Stimulated activated naive CD8-positive, alpha-beta T cell treated with anti-CD3 and anti-CD28 coated beads, Interleukin-15, amount 100 ng/mL, for 72 hours (primary cell): ENCODE measurements at places on chromosomes 3 and 15.
A peak's percentile ranks its signal among the peaks of the same experiment; 100 is the strongest.

DNA sequence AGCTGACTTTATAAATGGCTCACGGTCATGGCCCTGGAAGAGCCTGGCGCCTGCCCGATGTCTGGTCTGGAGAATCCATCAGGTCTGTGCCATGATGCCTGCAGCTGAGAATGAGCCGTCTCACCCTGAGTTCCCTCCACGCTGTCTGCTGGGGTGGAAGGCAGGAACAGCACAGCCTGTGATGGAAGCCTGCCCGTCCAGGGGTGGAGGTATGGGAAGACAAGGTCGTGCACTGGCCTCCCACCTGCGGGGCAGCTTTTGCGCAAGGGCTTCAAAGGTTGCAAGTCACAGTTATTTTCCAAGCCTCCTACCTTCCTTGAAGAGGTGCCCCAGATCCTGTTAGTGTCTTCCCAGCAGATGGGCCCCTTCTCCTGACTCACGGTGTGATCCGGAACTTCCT lies 275.5 kb downstream of the FAM43A start:
- no peak for DNase-seq

DNA sequence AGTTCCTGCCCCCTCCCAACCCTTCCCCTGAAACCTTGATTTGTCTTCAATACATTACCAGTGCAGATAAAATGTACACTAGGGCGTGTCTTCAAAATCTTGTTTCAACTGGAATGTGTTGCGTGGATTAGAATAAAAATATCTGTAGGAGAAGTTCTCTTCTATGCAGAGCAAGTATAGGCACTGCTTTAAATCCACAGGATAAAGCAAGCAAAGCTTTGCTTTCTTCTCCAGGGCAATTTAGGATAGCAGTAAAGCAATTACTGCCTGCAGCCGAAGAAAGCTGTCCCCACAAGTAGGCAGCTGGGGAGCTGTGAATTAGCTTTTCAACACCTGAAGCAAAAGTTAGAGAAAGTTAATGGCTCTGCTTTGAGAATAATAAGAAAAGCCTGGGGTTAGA lies 329.7 kb upstream of the KCNMB2 start:
- DNase-seq: no peak

GRCh38 chr3:123971406-123971805 lies 10.4 kb upstream of the CCDC14 start:
- DNase-seq: no peak

DNA sequence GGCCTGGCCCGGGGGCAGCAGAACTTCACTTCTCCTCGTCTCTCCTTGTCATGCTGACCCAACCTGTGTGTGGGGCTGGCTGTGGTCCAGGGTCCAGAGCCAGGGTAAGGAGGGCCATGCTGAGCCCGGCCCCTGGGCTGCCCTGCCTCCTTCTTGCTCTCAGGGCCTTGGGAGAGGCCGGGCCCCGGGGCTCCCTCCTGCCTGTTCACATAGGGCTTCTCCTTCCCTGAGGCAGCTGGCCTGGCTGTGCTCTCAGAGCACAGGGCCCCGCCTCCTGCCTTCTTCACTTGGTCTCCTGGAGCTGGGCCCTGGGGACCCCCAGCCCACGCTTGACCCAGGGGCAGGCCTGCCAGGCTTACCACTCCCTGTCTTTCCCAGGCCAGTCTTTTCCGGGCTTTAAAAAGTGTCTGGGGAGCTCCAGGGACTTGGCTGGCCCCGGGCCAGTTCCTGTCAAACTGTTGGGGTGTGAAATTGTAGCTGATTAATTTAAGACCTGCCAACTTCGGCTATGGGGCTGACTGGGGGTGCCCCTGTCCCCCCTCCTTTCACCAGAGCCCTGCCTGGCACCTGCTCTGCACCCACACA lies 11.8 kb downstream of the PLXNA1 start:
- no peak for DNase-seq

DNA sequence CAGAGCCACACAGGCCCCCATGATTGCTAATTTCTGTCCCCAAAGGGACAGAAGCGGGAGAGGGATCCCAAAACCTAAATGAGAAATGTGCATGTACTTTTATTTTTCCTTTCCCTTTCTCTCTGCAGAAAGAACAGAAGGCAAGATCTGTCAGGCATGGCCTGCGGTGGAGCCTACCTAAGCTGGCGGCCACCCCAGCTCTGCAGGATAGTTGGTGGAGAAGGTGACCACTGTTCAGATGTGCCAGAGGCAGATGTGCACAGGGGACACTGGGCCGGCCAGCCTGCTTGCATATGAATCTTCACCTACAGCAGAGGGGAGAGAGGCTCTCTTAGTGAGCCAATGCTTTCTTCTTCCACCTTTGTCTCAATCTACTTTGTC lies 2.1 kb upstream of the AMOTL2 start:
- DNase-seq: no peak

DNA sequence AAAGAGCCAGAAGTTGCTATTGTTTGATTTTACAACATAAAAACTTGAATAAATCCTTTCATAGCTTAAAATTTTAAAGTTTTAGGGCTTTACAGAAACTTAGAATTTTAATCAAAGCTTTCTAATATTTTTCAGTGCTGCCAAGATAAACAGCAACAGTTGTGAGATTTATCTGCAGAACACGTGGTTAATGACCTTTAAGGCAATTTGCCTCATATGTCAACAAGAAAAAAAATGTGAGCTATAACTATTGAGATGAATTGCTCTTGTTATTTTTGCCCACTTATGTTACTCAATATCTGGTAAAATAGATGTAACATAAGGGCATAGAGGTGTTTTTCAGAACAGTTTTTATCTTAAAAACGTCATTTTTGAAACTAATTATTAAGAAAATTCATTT lies 96.7 kb upstream of the NECTIN3 start:
- no peak for DNase-seq

DNA sequence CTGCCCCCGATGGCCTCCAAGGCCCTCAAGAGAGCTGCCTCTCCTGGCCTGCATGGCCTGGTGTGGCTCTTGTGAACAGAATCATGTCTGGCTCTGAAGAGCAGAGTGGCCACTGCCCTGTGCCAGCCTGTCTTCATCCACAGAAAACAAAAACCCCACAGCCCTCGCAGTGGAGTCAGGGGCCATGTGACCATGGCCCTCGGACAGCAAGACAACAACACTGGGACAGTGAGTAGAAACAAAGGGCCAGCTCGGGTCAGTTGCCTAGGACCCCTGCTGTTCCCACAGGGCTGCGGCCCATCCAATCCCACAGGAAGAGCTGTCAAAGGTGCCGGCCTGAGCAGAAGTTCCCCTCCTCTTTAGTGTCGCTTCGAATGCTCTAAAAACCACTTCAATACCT lies 72.5 kb downstream of the UMPS start:
- no peak for DNase-seq

GRCh38 chr3:62559831-62560445 lies 186.6 kb upstream of the FEZF2 start:
- no peak for DNase-seq

- no peak for DNase-seq
Measured at GRCh38 chr3:85303156-85303555, 344.4 kb downstream of the CADM2 start.

DNA sequence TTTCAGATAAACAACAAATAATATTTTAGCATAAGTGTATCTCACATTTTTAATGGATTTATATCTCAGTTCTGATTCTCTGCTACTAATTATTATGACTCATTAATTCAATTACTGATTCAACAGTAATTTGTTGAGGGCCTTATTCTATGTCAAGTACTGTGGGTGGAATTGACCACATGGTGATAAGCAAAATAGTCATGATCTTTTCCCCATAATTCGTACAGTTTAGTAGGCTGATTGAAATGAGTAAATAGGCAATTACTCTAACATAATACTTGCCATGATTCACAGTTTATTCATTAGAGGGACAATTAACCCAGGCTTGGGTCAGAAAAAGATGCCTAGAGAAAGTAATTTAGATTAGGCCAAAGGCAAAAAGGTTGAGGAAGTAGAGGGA lies 60.9 kb upstream of the SLC4A7 start:
- DNase-seq: no peak

DNA sequence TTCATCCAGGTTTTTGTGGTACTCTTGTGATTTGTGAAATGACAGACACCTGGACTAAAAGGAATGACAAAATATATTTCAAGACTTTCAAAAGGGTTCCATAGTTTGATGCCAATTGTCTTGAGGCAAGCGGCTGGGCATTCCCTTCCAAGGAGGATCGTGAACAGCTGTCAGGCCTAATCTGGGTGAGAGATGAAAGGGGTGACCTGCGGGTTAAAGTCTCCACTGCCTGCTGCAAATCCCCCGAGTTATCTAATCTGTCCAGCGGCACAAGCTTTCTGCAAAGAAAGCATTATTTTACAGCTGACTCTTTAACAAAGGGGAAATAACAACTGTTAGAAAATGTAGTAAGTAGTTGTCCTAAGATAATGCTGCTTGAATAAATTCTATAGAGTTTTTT lies 128.7 kb upstream of the MB21D2 start:
- no peak for DNase-seq

DNA sequence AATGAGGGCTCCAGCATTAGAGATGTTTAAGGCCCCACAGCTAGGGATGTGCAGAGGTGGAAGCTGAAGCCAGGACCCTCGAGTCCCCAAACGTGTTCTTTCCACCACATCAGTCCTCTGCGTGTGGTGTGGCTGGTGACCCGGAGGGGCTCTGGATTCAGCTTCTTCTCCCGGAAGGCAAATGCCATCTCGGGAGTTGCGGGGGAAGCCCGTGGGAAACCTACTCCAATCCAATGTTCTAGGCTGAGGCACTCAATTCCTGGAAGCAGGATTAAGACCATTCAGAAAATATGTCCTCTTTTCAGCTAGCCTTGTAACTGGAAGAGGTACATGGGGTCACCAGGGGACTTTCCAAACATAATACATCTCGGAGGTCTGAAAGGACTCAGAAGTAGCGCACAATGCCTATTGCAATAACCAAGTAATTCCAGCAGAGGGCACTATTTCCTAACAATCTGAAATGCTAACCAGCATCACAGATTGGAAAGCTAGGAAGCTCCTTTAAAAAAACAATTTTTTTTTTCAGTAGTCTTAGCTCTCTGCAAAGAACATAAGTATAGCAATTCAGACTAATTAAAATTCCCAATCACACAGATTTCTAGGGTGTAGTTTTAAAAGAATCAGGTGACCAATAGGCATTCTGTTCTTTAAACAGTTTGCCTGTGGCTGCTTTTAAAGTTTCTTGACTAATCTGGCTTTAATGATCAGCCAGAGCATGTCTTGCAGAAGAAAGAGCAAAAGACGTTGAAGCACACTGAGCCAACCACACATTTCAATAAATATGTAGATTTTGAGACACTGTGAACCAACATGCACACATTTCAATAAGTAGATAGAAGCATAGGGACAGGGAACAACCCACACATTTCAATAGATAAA lies 36.1 kb downstream of the BNC1 start:
- DNase-seq: peak; percentile 21

GRCh38 chr3:182238126-182238525 lies 526.4 kb downstream of the SOX2 start:
- no peak for DNase-seq

DNA sequence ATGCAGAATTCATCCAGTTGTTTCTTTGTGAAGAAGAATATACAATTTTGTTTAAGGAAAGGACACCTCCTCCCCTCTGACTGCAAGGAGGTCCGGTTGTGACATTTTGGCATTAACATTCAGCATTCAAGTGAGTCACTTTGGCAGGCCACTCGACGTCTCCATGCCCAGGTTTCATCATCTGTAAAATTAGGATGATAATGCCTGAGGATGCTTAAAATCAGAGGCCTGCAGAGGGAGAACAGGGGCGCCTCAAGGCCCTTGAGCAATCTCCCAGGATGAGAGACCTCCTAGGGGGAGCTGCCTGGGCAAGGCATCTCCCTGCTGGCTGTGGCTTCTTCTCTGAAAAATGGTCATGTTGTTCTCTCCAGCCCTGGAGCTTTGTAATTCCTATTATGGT lies 236.0 kb downstream of the CACNA2D3 start:
- DNase-seq: no peak

- no peak for DNase-seq
Measured at GRCh38 chr15:42933886-42934667, 13.5 kb upstream of the TTBK2 start.

DNA sequence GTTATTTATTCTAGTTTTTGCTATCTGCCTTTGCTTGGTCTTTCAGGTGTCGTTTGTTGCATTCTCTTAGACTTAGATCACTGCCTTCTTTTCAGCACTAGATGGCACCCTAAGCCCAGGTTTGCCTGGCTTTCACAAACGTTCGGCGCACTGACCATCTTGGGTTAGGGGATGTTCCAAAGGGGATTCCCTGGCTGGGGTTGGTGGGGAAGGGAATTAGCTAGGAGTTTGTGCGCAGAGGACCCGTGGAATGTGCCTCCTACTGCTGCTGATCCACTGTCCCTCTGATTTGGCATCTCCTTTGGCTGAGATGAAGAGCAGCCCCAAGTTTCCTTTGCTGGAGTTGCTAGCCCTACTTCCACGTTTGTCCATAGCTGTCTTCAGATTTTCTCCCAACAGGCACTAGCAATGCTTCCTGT lies 33.9 kb downstream of the PFN2 start:
- DNase-seq: peak; percentile 14

DNA sequence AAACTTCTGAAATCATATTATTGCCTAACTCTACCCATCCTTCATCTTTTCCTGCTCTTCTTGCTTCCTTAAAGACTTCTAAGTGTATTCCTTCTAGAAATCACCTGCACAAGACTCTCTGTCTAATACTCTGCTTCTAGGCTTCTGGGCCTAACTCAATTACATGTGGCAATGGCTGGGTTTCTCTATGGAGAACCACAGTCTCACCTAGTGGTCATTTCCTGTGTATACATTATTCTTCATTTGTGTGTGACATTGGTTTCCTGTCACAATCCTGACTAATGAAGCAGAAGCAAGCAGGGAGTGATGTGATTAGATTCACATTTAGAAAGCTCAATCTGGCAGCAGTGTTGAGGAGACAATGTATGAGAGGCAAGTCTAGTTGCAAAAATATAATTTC lies 16.9 kb upstream of the CLDN1 start:
- DNase-seq: no peak

DNA sequence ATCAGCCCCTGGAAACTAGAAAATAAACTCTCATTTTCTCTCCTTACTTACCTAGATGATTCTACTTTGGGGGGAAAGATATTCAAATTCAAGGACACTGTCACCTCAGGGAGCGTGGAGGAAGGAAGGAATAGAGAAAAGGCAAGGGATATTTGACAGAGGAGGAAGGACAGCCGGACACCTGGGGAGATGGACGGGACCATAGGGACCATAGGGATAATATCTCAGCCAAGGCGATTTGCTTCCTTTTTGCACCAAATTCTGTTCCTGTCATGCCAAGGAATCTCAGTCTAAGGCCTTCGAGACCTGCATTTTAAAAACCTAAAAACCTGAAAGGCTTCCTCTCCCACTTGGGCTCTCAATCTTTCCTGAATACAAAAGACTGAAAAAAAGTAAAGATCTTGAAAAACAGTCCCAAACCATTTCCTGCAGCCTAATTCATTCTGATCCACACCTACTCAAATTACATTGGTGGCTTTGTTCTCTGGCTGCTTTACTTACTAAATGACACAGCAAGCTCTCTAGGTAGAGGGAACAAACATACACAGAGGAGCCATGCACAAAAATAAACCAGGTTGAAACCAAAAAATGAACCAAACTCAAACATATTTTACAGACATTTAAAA lies 73.9 kb upstream of the SLC24A5 start:
- DNase-seq: no peak

- DNase-seq: no peak
Measured at GRCh38 chr15:40040770-40041169, 1.8 kb upstream of the SRP14 start.
